Left renal cortex interstitium (tissue), 4 donors: ENCODE measurements at places on chromosomes 12 and 14. TPM values are rescaled to one million over a fixed set of nuclear protein-coding genes. Genes with fewer than 3 reads are reported as not detected.
A peak's percentile ranks its signal among the peaks of the same experiment; 100 is the strongest.

SNAPC1 gene
- polyA plus RNA-seq = 10.5 TPM

KRT83 gene
- polyA plus RNA-seq = not detected

ZDHHC22 gene
- polyA plus RNA-seq = 0.56 TPM

CLEC1B gene
- 1.1 TPM for polyA plus RNA-seq

ACRBP gene
- 6.6 TPM for polyA plus RNA-seq

DNA sequence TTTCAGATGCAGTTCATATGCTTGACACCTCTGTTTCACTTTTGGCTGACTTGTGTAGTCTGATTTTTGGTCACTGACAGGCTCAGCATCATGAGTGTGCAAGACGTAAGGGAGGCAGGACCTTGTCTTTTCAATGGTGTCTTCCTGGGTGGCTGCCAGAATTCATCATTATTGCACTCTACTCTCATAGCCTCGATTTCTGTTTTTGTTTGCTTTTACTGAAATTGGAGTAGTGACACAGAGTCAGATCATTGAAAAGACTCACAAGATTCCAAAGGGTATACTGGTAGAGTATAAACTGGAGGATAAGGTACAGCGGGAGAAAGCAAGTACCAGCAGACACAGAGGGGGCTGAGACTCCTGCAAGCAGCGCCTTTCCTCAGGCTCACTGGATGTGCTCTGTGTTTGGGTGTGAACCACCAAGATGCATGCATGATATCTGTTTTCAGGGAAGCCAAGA, 126.3 kb upstream of the FGD4 start:
- no peak for DNase-seq

GRCh38 chr12:120847814-120848213, 56.3 kb downstream of the SPPL3 start:
- no peak for DNase-seq

- no peak for DNase-seq
These were observed 34.3 kb upstream of the CHST11 start for GRCh38 chr12:104422441-104422840.

DNA sequence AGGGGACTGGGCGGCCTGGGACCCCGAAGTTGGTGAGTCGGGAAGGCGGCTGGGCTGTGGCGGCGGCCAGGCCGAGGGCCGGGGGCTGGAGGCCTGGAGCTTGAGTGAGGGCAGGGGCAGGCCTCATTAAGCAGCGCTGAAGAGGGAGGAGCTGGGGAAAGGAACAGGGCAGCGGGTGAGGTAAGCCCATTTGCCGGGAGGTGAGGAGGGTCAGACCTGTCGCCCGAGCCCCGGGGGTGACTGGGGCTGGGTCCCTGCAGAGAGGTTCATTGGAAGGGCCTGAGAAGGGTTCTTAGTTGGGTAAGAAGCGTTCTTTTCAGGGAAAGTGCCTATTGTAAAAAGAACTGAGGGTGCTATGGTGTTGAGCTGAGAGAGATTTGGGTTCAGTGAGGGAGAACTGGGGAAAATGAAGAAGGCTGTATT, 441 bp downstream of the RAB5B start:
- DNase-seq = no peak

DNA sequence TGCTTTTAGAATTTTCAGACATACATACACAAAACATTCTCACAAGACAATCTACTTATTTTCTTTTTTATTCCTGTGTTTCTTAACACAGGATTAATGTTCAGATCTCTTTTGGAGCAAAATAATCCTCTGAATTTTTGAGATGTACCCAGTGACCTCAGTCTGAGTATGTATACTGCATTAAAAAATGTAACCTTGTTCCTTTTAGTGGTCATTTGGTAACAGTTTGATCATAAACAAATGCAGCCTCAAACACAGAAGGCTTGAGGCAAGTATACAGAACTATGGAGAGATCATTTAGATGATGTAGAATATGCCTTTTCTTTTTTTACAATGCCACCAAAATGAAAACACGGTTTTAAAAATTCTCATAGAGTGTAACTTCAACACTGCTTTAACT, 9.7 kb downstream of the HIF1A start:
- no peak for DNase-seq

- DNase-seq = no peak
These were observed 303.6 kb upstream of the GARIN6 start for GRCh38 chr12:99343960-99344359.

GRCh38 chr12:72777806-72778205, 505.6 kb downstream of the TRHDE start:
- no peak for DNase-seq

- DNase-seq = no peak
These were observed 13.5 kb upstream of the TNFAIP2 start for GRCh38 chr14:103109535-103110441.

- DNase-seq = peak; percentile 80
These were observed 133.5 kb upstream of the HIF1A start for GRCh38 chr14:61561657-61562276.

GRCh38 chr12:107978641-107979040, 150.4 kb upstream of the WSCD2 start:
- DNase-seq = no peak

GRCh38 chr12:80952443-80952842, 14.7 kb upstream of the LIN7A start:
- no peak for DNase-seq

- no peak for DNase-seq
These were observed 2.9 kb downstream of the SLC17A8 start for GRCh38 chr12:100359822-100360221.

- DNase-seq = no peak
These were observed 158.0 kb downstream of the PPM1H start for GRCh38 chr12:62776997-62777396.

GRCh38 chr14:99682809-99683618, 1.1 kb upstream of the CYP46A1 start:
- peak; percentile 69 for DNase-seq

- no peak for DNase-seq
These were observed 20.3 kb upstream of the LMNTD1 start for GRCh38 chr12:25573346-25573745.

GRCh38 chr12:65968359-65968758, 144.1 kb downstream of the HMGA2 start:
- no peak for DNase-seq

GRCh38 chr12:69388371-69388770, 28.8 kb downstream of the YEATS4 start:
- DNase-seq = peak; percentile 18

DNA sequence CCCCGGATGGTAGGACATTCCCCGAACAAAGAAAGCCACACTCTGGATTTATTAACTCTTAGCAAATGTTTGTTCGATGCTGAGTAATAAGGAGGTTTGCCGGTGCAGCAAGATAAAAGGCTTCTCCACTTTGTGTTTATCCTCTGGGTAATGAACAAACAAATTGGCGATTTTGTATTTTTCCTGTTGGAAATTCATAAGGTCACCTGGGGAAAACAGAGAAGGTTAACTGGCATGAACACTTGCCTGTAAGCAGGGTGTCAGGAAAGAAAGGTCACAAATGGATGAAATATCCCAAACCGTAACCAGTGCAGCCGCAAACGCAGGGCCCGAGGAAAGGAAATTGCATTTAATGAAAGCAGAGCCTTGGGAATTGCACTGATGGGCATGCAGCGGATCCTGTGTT, 132.8 kb downstream of the RMST start:
- DNase-seq = no peak

DNA sequence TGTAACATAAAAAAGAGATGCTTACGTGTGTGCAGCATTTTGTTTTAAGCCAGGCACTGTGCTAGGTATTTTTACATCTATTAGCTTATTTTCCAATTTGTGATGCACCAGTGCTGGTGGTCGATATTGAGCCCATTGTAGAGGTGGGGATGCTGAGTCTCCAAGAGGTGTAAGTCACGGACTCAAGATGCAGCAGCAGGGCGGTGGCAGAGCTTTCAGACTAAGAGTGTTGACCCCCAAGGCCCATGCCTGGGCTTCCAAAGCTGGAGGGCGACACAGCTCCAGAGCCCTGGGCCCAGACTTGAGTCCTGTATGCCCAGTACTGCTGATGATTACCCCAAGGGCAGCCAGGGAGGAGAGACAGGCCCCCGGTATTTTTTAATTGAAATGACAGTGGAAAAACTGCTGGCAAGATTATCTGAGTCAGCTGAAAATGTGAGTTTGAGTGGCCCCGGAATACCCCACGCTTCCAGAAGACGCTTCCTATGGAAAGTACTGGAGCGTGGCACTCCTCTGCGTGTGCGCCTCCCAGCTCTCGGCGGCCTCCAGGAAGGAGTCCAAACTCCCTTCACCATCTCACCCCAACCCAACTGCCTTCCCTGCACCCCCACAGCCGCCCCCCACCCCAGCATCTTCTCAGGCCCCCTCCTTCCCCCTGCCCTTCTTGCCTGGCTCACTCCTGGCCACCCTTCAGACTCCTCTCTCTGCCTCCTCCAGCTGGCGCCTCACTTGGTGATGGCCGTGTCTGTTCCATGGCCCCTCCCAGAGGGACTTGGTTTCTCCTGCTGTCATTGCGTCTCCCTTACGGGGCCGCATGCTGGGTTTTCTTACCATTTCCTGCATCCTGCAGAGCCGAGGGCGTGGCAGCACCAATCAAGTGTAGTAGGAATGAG, 40.7 kb downstream of the ELK3 start:
- DNase-seq = no peak

DNA sequence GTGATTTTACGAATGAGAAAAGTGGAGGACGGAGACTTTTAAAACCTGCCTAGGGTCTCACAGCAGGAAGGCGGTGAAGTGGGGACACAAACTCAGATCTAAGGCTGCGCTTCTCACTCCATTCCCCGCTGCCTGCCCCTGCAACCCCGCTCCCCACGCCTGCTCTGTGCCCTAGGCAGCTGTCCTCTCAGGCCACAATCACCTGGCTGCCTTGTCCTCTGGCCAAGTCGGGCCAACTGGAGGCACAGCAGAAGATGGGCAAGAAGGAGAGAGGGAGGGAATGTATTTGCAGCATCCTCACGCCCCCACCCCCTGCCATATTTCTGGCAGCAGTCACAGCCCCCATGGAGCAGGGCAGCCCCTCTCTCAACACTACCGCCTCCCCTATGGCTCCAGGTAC, 94.9 kb downstream of the CHGA start:
- DNase-seq = no peak

- DNase-seq = no peak
These were observed 48.9 kb upstream of the C14orf180 start for GRCh38 chr14:104530646-104531045.

- no peak for DNase-seq
These were observed 71.4 kb downstream of the PAPOLA start for GRCh38 chr14:96573473-96574100.

DNA sequence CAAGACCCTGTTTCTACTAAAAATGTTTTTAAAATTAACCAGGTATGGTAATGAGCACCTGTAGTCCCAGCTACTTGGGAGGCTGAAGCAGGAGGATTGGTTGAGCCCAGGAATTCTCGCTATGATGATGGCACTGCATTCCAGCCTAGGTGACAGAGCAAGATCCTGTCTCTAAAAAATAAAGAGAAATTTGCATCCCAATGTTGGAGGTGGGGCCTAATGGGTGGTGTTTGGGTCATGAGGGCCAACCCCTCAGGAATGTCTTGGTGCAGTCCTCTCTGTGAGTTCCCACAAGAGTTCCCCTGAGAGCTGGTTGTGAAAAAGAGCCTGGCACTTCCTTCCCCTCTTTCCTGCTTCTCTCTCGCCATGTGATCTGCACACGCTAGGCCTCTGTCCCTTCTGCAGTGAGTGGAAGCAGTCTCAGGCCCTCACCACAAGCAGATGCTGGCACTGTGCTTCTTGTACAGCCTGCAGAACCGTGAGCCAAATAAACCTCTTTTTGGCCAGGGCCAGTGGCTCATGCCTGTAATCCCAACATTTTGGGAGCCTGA, 11.3 kb downstream of the ACOT6 start:
- no peak for DNase-seq

GRCh38 chr12:16348435-16349130, 1.1 kb downstream of the MGST1 start:
- no peak for DNase-seq

DNA sequence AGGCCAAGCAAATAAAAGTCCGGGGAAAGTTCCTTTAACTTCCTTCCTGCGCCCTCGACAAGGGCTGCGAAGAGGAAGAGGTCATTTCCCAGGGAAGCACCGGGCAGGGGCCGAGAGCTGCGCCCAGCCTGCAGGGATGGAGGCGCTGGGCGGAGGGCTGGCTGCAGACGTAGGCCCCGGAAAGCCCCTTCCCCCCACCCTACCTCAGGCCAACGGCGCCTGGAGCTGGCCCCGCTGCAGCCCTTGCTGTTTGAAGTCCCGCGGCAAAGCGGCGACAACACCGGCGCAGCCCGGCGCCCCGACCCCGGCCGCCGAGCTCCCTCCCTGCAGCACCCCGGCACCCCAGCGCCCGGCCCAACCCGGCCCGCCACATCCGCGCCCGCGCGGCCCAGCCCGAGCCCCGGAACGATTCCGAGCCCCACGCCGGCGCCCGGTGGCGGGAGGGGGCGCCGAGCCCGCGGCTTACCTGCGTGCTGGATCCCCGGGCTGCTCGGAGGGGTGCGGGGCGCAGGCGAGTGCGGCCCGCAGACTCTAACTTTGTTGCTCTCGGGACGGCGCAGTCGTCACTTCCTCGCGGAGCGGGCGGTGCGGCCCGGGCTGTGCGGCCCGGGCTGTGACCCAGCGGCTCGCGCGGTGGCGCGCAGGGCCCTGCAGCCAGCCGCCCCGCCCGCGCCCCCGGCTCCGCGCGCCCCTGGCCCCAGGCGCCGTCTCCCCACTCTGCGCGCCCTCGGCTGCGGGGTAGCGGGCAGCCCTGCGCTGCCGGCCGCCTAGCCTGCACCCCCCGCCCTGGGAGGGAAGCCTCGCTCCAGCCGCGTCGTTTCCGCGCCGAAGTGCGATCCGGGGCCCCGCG, 64.8 kb upstream of the PTGR2 start:
- no peak for DNase-seq

- DNase-seq = peak; percentile 44
These were observed 32.1 kb upstream of the GSG1 start for GRCh38 chr12:13135371-13136178.

DNA sequence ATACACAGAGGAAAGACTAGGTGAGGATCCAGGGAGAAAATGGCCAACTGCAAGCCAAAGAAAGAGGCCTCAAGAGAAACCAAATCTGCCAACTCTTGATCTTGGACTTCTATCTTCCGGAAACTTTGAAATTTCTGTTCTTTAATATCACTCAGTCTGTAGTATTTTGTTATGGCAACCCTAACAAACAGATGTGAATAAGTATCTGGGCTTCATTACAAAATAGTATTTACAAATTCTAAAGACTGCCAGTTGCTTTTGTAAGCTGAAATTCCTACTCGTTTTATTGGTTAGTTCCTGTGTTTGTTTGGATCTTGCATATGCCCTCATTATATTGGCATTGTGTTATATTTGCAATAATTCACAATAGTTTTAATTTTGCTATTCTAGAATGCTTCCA, 143.2 kb upstream of the USP15 start:
- no peak for DNase-seq

DNA sequence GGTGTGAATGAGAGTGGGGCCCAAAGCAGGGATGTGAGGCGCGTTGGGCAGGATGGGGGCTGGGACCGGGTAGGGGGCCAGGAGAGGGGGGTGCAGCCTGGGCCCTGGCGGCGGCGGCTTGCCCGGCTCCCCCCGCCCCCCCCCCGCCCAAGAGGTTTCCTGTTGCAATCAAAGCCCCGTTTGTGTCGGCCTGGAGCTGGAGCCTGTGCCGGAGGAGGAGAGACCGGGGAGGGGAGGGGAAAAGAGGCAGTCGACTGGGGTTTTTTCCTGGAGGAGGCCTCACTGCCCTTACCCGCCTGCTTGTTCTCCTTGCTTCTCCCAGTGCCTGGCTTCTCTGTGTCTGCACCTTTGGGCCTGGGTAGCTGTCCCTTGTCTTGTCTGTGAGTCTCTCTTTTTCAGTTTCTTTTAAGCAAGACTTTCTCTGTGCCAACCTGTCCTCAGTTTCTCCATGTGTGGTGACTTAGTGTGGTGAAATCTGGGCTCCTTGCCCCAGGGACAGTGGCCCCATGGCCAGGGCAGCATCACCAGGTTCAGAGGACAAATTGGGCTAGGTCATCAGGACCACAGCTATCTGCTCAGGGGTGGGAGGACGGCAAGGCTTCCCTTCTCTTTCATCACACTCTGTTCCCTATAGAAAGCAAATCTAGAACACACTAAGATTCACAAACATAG, 8.5 kb downstream of the RARG start:
- DNase-seq = no peak
